NCI-H1694 (cell line): ENCODE measurements at places on chromosomes 1 and 21.

DNA sequence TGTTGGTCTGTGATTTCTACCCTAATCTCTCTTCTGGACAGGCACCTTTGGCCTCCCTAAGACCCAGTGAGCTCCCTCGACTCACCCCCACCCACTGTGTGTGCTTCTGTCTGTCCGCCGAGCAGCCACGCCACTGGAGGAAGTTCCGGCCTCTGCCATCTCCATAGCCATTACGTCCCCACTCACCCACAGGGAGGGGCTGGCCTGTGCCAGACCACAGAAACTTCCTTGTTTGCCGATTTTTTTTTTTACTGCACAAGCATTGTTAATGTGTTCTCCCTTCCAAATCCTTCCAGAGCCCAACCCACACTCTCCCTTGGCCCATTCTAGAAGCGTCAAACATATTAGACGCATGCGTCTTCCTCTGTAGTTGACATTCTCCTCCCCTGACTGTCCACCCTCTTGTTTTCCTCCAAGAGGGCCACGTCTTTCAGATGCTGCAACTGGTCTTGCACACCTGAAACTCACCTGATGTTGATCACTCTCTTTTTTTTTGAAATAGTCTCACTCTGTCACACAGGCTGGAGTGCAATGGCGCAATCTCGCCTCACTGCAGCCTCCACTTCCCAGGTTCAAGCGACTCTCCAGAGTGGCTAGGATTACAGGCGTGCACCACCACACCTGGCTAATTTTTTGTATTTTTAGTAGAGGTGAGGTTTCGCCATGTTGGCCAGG lies 72.3 kb downstream of the EVA1C start:
- DNase-seq = no peak

GRCh38 chr1:238558156-238558555 lies 667.4 kb upstream of the ZP4 start:
- no peak for DNase-seq

GRCh38 chr21:43835050-43835449 lies 30.0 kb upstream of the AGPAT3 start:
- no peak for DNase-seq

GRCh38 chr1:223363856-223364684 lies at the start of gene SUSD4:
TSS of gene SUSD4 (minus strand) at chr1:223364176. CDS start at chr1:223363425, 751 bp downstream.
- peak; percentile 69 for DNase-seq

GRCh38 chr21:42317341-42317741 lies 2.1 kb upstream of the TFF3 start:
- DNase-seq = no peak

DNA sequence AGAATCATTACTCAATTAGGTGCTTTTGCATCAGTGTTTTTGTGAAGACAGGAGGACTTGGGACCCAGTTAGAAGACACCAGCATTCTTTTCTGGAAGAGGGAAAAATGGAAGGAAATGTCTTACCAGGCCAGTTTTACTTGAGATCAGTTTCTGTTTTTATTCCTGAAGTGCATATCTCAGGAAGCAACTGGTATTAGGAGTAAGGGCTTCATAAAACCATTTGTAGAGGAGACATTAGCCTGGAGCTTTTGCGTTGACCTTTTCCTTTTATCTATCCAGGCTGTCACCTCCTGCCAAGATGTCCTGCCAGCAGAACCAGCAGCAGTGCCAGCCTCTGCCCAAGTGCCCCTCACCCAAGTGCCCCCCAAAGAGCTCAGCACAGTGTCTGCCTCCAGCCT lies at the start of gene LCE3B:
Gene LCE3B (plus strand): TSS at position 301 of the 400 bp plus-strand sequence. CDS start 0 bp downstream, at position 301.
- DNase-seq = no peak

- DNase-seq = no peak
Observed at GRCh38 chr1:147676311-147677085, 6.2 kb upstream of the ACP6 start.

- DNase-seq = no peak
Observed at GRCh38 chr1:84434801-84435549, 36.7 kb downstream of the DNASE2B start.

DNA sequence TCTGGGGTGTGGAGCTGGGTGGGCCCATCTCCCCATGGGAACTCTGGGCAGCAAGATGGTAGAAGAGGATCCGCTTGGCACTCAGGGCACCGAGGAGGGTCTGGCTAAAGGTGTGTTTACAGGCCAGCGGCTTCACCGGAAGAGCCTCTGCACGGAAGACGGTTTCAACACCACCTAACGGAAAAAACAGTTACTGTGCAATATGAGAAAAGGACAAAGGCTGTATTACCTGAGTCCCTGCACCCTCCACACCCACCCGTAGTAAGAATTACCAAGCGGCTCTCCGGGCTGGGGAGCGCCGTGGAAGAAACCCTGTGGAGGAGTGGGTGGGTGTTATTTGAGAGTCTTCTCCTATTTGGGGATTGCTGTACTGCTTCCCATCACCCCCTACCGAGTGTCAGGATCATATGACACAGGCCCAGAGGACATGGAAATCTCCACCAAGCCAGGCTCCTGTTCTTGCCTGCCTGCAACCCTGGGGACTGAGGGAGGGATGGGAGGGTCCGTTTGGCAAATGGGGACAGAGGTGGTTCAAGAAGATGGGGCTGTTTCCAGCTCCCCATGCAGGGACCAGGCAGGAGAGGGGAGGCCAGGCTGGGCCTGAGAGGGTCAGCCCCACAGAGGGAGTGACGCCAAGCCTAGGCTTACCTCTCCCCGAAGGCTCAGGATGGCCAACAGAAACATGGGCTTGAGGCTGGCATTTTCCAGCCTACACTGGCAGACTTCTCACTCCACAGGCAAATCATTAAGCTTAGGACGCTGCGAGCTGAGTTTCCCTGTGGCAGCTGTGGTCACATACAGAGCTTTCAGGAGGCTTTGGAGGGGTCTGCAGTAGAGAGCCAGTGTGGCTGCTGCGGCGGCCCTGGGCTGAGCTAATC lies 203.5 kb upstream of the TMEM51 start:
- no peak for DNase-seq

GRCh38 chr1:21704145-21704544 lies 35.0 kb upstream of the RAP1GAP start:
- no peak for DNase-seq
